ENCODE measurements at places on chromosomes 4 and X. TPM values are rescaled to one million over a fixed set of nuclear protein-coding genes. Genes with fewer than 3 reads are reported as not detected.

- no peaks in the 10 kb centered on the region for H3K27me3 ChIP-seq
- no peak for DNase-seq
- H3K4me1 ChIP-seq = no peaks in the 10 kb centered on the region
- H3K27ac ChIP-seq = no peak overlapping the region
Measured at GRCh38 chr4:23438764-23439163, 451.1 kb downstream of the PPARGC1A start.

DNA sequence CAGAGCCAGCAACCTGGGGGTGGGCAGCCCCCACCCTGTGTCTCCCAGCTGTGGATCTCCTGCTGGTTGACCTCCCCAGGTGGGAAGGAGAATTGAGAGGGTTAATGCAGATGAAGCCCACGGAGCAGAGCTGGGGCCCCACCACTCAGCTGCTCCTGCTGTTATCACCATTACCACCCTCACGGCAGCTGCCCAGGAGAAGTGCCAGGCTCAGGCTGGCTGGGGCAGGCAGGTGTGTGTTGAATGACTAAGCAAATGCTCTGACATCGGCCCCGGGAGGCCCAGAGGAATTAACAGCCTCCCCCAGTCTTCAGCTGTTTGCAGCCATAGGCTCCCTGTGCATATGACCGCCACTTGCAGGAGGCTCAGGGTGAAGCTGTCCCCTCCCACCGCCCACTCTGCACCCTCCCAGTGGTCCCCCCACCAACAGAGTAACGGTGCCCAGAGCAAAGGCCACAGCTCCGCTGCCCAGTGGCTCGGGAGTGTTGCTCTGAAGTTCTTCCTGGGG is 133.8 kb downstream of the CPZ start:
- H3K36me3 ChIP-seq = no peaks in the 10 kb centered on the region
- DNase-seq = peak; percentile 2
- no peaks in the 10 kb centered on the region for H3K27me3 ChIP-seq
- H3K27ac ChIP-seq = no peak overlapping the region
- no peaks in the 10 kb centered on the region for H3K4me1 ChIP-seq

DNA sequence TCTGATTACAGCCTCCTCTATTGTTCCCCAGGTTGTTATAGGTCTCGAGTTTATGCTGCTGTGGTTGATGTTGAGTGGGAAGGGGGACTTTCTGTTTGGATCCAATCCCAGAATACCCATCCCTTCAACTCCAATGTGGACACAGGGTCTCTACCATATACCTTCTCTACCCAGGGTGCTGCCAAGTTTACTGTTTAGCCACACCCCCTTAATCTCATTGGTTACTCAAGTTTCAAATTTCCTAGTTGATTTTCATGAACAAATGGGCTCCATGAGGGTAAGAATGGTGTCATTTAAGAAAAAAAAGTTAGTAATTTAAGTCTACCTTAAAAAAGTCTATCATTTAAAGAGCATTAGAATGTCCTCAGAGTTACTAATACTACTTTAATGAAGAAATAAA is 3.6 kb upstream of the SPP1 start:
- peaks cover 52% of the 10 kb centered on the region for H3K27me3 ChIP-seq
- no peak overlapping the region for H3K27ac ChIP-seq
- H3K36me3 ChIP-seq = no peaks in the 10 kb centered on the region
- H3K4me3 ChIP-seq = no peak overlapping the region
- H3K4me1 ChIP-seq = peaks cover 9% of the 10 kb centered on the region

GAGE12F gene
- not detected for total RNA-seq

DNA sequence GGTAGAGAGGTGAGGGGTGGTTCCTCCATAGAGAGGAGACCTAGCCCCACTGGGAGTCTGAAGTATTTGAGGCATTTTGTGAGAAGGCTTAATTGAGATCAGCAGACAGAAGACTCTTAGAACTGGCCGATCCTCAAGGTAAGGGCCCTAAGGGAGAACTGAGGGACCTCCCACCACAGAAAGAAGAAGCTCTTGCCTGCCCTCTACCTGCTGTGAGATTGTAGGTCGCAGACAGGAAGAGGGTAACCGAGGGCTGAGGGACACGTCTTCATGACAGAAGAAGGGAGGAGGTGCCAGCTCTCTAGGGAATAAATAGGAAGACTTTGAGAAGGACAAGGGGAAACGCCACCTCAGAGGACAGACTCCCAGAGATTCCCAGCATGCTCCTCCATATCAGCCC is 24.1 kb upstream of the MAGEC1 start:
- H3K27ac ChIP-seq = no peak overlapping the region
- H3K4me3 ChIP-seq = no peak overlapping the region
- no peak for DNase-seq

GRCh38 chrX:154321594-154321993 is 26.0 kb downstream of the TKTL1 start:
- H3K4me3 ChIP-seq = no peak overlapping the region
- peaks cover 41% of the 10 kb centered on the region for H3K4me1 ChIP-seq
- no peak for DNase-seq
- no peak overlapping the region for H3K27ac ChIP-seq

DNA sequence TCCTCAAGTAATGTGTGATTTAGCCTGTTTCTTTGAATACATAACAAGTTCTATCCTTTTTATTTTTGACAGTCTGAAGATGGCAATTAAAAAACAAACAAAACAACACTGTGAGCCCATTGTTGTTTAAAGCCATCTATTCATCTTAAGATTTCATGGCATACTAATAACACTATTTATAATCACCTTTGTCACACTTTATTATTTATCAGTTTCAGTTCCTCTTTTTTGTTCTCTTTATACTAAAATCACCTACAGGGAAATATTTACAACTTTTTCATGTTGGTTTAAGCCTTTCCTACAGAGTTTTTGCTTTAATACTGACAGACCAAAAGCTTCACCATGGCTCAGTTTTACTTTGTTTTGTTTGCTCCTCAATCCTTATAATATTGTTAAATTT is 247.4 kb upstream of the CTSO start:
- H3K27me3 ChIP-seq = no peaks in the 10 kb centered on the region
- no peaks in the 10 kb centered on the region for H3K4me1 ChIP-seq
- no peak for DNase-seq
- no peak overlapping the region for H3K4me3 ChIP-seq
- H3K36me3 ChIP-seq = no peaks in the 10 kb centered on the region

DNA sequence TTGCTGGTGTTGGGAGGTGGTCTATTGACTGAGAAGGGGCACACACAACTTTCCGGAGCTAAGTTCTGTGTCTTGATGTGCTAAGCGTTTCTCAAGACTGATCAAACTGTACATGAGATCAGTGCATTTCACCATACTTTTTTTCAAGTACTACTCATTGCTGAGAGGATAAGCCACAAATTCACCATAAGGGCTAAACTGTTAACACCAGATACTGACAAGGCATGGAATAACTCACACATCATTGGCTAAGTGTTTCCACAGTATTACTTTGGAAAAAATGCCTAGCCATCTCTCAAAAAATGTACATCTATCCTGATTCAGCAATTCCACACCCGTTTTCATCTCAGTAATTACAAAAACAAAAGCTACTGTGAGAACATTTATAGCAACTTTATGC is 13.0 kb downstream of the RBMX start:
- DNase-seq = no peak
- H3K4me3 ChIP-seq = no peak overlapping the region
- peaks cover 57% of the 10 kb centered on the region for H3K4me1 ChIP-seq
- peak overlapping the region; percentile 55 for H3K27ac ChIP-seq
- H3K36me3 ChIP-seq = peaks cover 66% of the 10 kb centered on the region

SPANXB1 gene
- total RNA-seq = not detected

- H3K27ac ChIP-seq = no peak overlapping the region
- no peaks in the 10 kb centered on the region for H3K4me1 ChIP-seq
- no peaks in the 10 kb centered on the region for H3K27me3 ChIP-seq
- DNase-seq = no peak
- no peaks in the 10 kb centered on the region for H3K36me3 ChIP-seq
Measured at GRCh38 chr4:33323393-33323792, 2603.2 kb downstream of the PCDH7 start.

HGFAC gene
- total RNA-seq = not detected
